Activated naive CD8-positive, alpha-beta T cell treated with anti-CD3 and anti-CD28 coated beads for 36 hours (primary cell): ENCODE measurements at places on chromosomes 11 and 22. TPM values are rescaled to one million over a fixed set of nuclear protein-coding genes. Genes with fewer than 3 reads are reported as not detected.

DNA sequence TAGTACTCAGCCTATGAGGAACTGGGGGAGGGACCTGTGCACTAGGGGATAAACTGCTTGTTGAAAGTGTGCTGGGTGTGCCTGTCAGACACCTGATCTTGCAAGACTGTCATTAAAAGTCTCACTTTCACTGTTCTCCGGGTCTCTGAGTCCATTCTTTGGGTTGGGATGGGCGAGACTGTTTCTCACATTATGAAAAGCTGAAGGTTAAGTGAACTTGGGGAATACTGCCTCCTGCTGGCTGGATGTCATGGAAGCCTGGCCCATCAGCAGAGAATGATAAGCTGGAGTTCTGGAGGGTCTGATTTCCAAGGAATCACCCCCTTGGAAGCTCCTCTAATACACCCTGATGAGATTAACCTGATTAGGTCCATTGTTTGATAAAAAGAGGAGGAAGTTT, 9.0 kb upstream of the VPREB1 start:
- DNase-seq, result peak; percentile 40

Gene EIF4G2
- 1,478 TPM for total RNA-seq

GRCh38 chr11:43267856-43268580, 43.8 kb upstream of the API5 start:
- no peak for DNase-seq

- DNase-seq, result no peak
These were observed 2.0 kb downstream of the LRRC74B start for GRCh38 chr22:21047730-21048129.

DNA sequence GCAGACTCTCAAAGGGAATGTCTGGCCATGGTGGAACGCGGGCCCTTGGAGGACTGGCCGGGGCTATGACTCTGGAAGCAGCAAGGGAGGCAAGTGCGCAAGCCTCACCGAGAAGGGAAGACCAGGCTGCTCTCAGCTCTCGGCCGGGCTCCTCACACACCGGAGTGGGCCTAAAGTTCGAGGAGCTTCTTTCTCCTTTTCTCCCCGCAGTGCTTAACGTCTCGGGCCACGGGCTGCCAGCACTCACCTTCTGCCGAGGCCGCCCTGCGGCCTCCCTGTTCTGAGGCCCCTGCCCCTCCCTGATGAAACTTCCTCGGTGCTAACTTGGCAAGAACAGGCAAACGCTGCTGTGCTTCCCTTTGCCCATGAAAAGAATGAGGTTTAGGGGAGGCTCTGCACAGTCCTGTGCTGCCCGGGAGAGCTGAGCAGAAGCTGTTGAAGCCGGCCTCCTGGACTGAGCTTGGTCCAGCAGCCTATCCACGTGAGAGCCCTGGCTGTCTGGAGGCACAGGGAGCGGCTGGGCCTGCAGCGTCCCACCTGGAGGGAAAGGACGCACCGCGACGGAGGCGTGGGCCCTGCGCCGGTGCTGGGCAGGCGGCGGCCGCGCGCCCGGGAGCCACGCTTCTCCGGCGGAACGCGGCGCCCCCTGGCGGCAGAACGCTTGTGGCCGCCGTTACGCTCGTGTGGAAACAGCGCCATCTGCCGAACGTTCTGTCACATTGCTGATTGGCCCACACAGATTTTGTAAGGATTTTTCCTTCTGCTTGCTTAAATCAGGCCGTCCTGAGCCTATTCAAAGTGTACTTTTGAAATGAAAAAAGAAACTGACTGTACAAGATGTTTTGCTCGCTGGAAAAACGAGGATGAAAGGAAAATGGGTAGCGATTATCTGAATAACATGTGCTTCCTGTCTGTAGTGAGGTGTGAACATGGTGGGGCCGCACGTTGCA, 65.0 kb upstream of the TMEM45B start:
- peak; percentile 79 for DNase-seq

DNA sequence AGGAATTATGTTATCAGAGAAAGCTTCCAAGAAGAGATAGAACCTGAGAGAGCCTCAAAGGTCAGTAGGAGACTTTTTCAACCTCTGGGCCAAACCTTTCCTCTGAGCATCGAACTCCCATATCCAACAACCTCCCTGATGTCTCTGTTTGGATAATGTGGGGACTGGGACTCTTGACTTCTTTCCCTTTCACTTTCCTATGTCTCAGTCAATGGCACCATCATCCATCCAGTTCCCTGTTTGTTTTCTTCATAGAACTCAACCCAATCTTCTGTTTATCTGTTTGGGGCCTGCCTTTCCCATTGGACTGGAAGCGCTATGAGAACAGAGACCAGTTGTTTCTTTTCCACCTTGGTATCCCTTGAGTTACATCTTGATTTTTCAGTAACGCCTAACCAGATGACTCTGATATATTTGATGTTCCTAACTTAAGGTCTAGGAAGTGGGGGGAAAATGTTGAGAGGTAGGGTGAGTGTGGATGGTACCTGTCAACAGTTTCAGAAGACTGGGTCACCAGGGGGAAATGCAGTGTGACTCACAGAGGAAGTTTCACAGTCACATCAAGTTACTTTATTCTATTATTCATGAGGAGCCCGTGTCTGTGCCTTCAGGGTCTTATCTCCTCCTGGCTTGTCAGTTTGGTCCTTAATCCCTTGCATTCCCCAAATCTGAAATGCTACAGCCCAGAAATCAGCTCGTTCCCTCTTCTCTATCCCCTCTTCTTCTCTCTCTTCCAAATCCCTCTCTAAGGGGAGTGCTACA, 4.5 kb upstream of the KCNE3 start:
- DNase-seq, result no peak

GRCh38 chr11:74948898-74949752, at the start of the genes SPCS2 and XRRA1:
Gene SPCS2, plus strand, starts transcription at chr11:74949266. Its CDS starts 20 bp downstream, at chr11:74949286.
Gene XRRA1, minus strand, starts transcription at chr11:74949091. Its CDS starts 8,213 bp downstream, at chr11:74940878.
- peak; percentile 98 for DNase-seq

DNA sequence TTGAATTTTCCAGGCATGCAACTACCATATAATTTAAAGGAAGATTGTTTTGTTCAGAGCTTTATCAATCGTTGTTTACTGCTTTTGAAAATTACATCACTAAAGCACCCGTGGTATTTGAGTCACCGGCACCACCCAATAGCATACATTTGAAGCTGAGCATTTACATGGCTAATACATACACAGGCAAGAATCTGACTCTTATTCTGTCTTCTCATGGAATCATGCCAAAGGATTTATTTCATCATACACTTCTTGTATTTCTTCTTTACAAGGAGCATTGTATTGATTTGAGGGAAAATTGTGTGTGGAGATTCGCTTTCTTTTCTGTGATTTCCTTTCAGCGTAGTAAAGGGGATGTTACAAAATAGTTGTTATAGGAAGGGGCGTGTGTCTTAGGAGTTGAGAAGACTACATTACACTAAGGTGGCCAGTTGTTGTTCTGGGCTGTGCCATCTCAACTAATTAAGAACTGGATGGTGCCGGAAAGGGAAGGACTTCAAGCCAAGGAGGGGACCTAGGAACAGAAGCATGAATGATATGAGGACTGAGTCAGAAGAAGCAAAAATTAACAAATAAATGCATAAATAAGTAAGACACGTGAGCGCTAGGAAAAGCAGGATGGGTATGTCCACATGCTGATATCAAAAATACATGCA, 12.9 kb upstream of the CD3E start:
- DNase-seq, result no peak

DNA sequence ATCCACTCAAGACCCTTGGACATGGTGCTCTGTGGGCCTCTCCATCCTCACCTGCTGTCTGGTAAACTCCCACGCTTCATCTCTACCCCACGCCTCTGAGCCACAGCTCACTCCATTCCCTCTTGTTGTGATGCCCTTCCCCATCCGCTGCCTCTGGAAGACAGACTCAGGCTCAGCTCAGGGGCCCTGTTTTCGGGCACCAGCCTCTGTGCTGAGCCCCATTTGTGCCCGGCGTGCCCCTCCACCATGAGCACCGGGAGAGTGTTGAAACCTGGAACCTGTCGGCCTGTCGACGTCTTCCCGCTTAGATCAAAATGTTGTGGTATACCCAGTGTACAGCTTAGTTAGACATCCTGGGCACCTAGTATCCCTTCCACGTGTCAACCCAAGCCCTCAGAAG, 6.5 kb upstream of the SCUBE1 start:
- no peak for DNase-seq

- DNase-seq, result no peak
These were observed 110.3 kb upstream of the PITPNB start for GRCh38 chr22:28029201-28029948.

GRCh38 chr22:37659066-37659896, 758 bp downstream of the PDXP start:
- no peak for DNase-seq

Gene RAB1B
- total RNA-seq, result 102 TPM

- no peak for DNase-seq
These were observed 2.1 kb upstream of the CRACR2B start for GRCh38 chr11:825366-826226.

GRCh38 chr11:119373921-119374631, 7.4 kb downstream of the USP2 start:
- DNase-seq, result peak; percentile 32

- DNase-seq, result no peak
These were observed 1.5 kb downstream of the PTPRJ start for GRCh38 chr11:47981667-47982404.

GRCh38 chr22:46576556-46577367, 39.3 kb upstream of the CELSR1 start:
- peak; percentile 75 for DNase-seq

DNA sequence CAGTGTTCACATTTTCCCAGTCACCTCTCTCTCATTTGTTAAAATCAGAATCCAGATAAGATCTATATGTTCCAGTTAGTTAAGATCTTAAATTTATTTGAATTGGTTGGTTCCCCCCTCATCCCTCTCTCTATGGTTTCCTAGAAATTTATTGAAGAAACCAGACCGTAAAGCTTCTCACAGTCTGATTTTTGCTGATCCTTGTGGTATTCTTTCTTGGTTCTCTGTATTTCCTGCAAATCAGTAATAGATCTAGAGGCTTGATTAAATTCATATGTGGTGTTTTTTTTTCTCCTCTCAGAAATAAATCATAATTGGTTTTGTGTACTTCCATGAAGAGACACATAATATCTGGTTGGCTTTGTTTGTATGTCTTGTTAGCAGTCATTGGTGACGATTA, 147.5 kb downstream of the TMEM135 start:
- no peak for DNase-seq

Gene ELF5
- total RNA-seq, result not detected

Gene CSNK2A3
- 2.5 TPM for total RNA-seq

DNA sequence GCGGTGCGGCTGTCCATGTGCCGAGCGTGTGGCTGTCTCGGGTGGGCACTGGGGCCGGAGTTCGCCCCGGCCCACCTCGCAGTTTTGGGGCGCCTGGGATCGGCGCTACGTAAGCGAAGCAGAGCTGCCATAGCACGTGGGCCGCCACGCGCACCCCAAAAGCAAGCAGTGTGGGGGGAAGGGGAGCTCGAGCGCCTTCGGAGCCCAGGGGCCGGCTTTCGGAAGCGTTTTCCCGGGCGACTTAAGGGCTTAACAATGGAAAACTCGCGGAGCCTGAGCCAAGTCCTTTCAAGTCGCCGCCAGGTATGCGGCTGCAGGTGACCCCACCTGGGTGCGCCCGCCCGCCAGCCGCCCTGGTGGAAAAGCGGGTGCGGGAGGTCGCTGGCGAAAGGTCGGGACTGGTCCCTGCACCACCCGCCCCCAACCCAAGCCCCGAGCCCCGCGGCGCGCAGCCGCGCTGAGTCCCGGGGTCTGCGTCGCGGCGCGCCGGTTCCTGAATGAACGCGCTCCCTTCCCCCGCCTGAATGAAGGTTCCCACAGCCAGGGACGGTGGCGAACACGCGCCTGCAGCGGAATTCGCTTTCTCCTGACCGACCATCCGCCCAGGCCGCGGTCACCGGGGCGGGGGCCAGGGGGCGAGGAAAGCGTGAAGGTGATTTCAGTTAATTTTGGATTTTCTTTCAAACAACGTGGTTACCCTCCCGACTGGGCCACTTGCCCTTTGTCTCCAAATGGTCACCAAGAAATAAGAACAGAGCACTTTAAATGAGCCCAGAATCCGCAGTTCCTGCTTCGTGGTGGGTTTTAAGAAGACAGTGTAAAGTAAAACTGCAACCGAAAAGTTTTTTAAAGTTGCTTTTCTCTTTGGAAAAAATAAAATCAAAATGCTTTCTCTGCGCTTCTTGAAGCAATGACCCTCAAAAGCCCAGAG, 2.8 kb upstream of the CCND1 start:
- no peak for DNase-seq

DNA sequence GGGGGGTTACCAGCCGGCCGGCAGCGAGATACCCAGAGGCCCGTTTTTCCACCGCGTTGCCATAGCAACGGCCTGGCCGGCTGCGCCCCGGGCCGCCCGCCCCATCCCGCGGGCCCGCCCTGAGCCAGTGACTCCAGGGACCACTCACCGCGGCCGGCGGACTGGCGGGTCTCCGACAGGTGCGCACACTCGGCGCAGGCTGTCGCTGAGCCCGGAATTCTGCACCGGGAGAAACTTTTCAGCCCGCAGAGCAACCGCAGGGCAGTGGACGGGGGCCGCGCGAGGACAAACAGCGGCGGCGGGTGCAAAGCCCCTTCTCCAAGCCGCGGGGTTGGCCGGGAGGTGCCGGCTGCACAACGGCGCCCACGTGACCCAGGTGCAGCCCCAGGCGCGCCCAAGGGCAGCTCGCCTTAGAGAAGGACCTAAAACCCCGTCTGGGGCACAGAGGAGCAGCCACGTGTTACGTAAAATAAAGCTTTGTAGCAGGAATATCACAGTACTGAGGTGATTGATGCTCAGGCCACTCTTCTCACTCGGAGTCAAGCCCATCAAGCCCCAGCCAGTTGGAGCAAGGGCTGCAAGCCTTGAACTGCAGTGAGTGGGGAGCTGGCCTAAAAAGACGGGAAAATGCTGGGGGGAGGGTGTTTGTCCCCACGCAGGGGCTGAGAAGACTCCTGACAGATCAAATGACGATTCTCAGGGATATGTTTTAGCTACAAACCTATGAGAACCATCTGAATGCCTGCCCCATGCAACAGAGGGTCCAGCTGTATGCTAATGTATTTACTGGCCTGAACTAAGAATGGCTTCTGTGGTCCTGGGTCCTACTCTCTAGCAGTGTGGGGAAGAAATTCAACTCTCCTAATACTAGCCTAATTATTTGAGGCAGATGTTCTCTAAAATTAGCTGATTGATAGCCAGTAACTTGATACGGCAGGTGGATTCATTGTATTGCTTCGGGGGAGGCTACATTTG, at the start of gene STK33:
Gene STK33 (minus strand): TSS at position 294 of the 975 bp plus-strand sequence. CDS start 119,323 bp downstream, outside the sequence.
- peak; percentile 78 for DNase-seq

DNA sequence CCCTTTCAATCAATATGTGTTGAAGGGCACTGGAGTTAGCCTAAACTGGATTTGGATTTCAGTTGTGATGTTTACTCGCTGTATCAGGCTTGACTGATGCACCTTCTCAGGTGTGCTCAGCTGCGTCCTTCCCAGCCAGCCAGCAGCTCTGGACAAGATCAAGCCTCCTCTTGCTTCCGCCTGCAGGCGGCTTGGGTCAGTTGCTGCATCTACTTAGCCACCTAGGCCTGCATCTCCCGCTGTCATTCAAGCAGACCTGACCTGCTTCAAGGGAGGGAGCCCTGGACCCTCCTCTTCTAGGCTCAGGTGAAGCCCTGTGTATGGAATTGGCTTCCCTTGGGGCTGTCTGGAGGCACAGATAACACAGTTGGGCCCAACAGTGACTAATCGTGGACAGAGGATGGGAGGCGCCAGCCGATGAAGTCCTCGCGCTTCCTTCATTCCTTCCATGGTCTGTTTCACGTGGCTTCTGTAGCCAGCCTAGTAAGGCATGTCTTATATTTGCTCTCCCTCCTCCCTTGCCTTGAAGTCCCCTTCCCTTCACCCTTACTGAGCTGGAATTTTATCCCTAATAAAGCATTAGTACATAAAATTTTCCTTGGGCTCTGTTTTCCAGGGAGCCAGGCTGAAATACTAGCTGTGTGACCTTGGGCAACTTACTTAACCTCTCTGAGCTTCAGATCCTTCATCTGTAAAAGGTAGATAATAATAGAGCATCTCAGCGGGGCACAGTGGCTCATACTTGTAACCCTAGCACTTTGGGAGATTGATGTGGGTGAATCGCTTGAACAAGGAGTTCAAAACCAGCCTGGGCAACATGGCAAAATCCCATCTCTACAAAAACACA, 2.1 kb upstream of the LHFPL7 start:
- no peak for DNase-seq

Gene ANO3
- not detected for total RNA-seq
